ENCODE measurements at places on chromosomes 11 and 22.

DNA sequence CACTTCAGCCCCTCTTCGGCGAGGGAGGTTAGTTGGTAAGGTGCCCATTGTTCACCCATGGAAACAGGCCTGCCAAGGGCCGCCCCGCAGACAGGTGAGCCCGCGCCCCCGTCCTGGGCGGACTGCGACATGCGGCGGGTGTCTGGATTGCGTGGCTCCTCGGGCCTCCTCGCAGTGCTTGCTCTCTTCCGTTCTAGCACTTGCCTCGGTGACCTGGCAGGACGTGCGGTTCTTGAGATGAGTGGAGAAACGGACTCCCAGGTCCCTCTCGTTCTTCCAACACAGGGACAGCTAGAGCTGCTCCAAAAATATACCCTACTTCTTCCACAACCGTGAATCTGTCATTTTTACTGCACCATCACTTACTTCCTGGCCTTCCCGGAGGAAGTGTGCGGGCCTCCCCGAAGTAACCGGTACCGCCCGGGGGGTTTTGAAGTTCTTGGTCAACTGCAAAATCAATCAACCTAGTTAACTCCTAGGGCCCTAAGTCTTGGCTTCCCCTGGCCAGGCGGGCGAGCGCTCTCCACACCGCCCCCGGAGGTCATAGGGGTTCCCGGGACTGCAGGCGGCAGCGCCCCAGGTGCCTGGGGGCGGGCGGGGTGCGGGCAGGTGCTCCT is 745 bp upstream of the ZBTB44 start:
- DNase-seq, result peak; percentile 37

DNA sequence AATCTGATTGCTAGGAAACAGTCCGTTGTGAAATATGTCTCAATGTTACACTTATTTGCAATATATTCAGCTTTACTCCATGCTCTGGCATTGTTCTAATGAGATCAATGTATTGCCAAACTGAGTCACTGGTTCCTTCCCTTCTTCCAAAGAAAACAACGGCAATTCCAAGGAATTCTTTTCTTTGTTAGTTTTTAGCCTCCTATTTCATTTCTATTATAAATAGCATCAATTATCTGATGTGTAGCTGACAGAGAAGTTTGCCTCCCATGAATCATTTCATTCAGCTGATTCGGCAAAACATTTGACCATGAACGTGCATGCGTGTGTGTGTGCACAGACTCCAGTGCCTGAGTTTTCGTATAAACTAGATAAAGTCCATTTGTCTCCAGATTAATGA is 346.8 kb downstream of the ETS1 start:
- no peak for DNase-seq

GRCh38 chr11:70506986-70507385 is 108.7 kb downstream of the CTTN start:
- DNase-seq, result no peak

- DNase-seq, result no peak
Measured at GRCh38 chr11:102269927-102270326, 47.4 kb upstream of the BIRC3 start.

- DNase-seq, result no peak
Measured at GRCh38 chr11:33317662-33318061, 60.5 kb downstream of the HIPK3 start.

GRCh38 chr11:75558939-75559843 is 2.9 kb upstream of the SERPINH1 start:
- no peak for DNase-seq

GRCh38 chr22:44002997-44003396 is 21.1 kb upstream of the PARVB start:
- no peak for DNase-seq

DNA sequence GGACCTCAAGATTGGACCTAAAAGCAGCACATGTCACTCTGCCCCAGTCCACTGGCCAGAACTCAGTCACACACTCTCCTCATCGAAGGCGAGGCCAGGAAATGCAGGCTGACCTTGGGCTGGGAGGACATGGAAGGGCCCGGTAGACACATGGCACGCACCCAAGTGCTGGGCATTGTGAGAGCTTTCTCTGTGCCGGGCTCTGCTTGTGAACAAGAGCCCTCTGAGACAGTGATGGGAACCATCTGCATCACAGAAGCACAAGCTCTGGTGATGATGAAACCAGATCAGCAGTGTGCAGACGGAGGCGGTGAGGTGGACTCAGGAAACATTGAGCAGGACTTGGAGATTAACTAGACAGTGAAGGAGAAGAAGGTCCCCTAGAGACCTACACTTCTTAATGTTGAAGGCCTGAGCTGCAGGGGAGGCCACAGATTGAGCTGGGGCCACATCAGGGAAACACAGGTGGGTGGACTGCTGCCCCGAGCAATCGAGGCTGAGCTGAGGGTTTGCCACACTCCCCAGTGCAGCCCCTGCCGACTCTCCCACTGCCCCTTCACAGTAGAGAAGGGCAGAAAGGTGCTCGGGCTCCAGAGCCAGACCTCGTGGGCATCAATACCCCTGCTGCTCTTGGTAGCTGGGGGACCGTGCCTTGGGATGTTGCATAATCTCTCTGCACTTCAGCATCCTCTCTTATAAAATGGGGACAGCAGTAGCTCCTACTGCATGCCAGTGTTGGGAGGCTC is 1460.5 kb downstream of the TBC1D22A start:
- no peak for DNase-seq

GRCh38 chr11:61280883-61281580 is 14.1 kb downstream of the VWCE start:
- DNase-seq, result no peak

- no peak for DNase-seq
Measured at GRCh38 chr11:131411636-131412035, 41.2 kb downstream of the NTM start.

- no peak for DNase-seq
Measured at GRCh38 chr11:9962722-9963121, 298.8 kb downstream of the SWAP70 start.

DNA sequence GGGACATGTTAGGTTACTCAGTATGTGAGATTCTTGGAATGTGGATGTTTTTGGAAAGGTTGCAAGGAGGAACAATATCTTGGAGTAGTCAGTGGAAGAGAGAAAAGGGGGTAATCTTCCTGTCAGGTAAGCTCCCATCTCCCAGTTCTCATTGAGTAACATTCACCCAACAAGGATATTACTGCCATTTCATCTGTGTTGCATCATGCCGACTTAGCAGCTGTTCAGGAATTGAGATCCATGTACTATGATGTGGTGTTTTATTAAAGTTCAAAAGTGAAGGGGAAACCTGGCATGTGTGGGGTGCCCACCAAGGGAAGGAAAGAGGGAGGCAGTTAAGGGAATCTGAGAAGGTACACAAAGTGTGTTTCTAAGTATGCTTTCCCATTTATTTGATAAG is 58.4 kb upstream of the RASSF10 start:
- no peak for DNase-seq

DNA sequence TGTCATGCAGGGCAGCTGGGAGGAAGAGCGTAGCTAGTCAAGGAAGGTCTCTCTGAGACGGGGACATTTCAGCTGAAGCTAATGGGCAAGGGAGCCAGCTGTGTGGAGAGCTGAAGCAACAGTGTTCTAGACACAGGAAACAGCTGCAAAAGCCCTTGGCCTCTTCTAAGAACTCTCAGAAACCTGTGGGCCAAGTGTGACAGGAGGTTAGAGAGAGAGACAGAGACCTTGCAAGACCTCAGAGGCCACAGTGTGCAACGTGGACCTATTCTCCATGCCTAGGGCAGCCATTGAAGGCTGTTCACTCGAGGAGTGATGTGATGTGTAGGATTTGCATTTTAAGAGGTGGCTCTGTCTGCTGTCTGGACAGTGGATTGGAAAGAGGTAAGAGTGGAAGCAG is 48.7 kb upstream of the TNRC6B start:
- DNase-seq, result no peak

GRCh38 chr22:39379756-39380730 is 19.5 kb upstream of the TAB1 start:
- no peak for DNase-seq

DNA sequence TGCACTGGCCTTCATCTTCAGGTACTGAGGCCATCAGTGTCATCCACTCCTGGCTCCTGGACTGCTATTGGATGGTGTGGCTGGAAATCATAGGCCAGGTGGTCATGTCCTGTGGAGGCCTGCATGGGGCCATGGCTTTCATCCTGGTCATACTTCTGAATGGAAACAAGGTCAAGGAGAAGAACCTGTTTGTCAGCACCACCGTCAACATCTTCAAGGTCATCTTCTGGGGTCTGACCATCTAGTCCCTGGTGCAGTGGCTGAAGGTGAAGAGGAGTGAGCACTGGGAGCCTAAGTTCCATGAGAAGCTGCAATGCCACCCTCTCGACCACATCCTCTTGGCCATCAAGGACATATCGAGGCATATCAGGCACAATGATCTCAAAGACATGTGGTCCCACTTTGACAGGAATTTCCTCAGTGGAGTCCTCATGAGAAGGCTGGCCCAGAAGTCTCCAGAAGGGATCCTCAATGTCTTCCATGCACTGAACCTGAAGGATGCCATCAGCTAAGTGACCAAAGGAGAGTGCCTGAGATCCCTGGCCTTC is 120.0 kb upstream of the SERPIND1 start:
- DNase-seq, result no peak

GRCh38 chr11:78646564-78647185 is 72.0 kb upstream of the NARS2 start:
- DNase-seq, result peak; percentile 43

GRCh38 chr22:38219632-38220031 is 17.8 kb downstream of the MAFF start:
- no peak for DNase-seq

GRCh38 chr11:64284962-64285884 is at the start of gene GPR137:
Gene GPR137 (plus strand): TSS chr11:64285848. CDS start chr11:64286525, 677 bp downstream.
- peak; percentile 82 for DNase-seq

DNA sequence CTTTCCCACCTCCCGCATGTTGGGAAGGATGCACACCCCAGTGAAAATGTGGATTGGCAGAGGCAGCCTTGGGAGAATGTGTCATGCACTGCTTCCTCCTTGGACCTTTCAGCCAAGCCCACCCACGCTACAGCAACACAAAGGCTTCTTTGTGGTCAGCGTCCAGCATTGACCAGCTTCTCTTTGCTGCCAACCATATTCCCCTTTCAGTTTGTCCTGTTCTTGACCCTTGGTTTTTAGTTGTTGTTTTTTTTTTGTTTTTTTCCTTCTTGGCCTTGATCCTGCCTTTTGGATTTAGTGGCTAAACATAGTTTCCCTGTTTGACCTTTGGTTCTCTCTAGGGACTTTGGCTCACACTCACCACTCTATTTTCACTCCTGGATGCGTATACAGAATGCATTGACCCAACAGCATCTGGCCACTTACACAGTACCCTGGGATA is 573.6 kb downstream of the INSC start:
- no peak for DNase-seq

DNA sequence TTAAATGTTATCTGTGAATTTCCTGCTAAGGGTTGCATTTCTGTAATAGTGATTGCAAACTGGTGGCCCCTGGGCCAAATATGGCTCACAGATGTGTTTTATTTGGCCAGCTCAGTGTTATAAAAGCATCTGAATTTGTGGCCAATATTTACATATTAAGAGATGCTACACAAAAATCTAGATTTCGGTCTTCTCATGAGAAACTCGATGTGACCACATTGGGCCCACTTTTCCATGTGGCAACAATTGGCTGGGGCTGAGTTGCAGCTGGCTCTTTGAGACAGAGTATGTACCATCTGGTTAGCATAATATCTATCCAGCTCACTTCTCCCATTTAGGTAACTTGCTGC is 244.5 kb upstream of the POU2AF2 start:
- no peak for DNase-seq

DNA sequence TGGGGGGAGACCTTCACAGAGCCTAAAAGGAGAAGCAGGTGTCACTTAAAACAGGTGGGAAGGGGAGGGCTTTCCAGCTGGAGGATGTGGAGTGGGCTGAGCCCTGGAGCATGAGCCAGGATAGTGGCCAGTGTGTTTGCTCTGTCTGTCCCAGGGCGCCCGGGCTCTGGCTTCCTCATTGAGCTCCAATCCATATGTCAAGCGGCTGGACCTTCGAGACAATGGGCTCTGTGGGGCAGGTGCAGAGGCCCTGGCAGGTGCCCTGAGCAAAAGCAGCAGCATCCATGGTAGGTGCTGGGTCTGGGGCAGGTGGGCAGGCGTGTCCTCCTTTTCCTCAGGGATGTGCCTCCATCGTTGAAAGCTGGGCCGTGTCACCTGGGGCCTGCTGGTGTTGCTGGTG is 2.0 kb downstream of the LRRC74B start:
- no peak for DNase-seq

DNA sequence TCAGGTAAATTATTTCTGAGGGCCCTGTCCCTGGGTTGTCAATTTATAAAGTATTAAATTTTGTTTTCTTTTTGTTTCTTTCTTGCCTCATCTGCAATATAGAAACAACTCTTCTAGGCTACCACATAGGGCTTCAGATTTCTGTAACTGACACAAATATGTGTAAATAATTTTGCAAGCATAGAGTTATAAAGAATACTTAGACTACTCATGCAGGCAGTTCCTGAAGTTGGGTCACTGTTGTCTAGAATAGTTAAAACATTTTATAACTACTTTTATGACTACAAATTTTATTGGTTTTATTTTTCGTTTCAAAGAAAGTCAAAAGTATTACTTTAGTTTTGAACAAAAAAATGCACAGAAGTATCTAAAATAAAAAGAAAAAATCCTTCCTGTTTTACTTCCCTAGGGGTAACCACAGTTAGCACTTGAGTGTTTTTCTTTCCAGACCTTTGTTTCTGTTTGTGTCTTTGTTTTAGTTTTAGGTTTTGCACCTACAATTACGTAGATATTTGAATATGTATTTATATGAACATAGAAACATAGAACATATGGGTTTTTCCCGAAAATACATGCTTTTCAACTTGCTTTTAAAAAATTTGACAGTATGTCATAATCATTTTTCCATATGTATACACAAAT is 12.4 kb upstream of the TMEM123 start:
- DNase-seq, result no peak

DNA sequence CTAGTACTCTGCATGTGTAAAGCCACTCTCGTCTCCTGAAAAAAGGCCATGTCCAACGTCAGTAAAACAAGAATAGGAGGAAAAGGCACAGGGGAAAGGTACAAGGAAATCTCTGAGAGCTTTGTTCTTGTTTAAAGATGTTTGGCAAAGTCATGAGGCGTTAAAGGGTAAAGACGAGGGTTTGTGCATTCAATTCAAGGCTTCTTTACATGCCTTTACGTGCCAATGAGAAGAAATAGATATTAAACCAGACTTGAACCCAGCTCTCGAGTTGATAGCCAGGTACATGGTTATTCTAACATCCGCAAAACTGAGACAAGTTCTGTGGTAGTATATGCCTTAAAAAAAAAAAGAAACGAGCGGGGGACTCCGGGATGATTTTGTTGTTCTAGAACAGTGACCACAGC is 704 bp upstream of the CFL1 start:
- no peak for DNase-seq

- no peak for DNase-seq
Measured at GRCh38 chr11:129842138-129842537, 26.5 kb downstream of the TMEM45B start.

DNA sequence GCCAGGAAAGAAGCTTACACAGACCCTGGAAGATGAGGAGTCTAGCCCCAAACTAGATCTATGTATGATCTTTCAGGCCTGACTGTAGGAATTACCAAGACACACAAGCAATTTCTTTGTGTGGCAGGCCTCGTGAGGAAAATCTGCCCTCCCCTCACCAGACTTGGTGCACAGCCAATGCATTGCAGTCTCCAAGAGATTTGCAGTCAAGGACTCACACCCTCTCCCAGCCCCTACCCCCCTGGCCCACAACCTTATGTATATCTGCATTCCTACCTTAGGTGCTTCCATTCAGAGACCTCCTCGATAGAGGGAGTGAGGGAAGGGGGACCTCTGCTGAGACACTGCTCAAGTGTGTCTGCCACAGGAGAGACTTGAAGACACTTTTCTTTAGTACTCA is 9.8 kb downstream of the OR8B12 start:
- DNase-seq, result no peak
